ENCODE measurements at places on chromosomes 7 and 10. TPM values are rescaled to one million over a fixed set of nuclear protein-coding genes. Genes with fewer than 3 reads are reported as not detected.

Gene C10orf105
- total RNA-seq, result under 0.01 TPM

Gene SLC13A1
- total RNA-seq, result not detected

Gene HOGA1
- total RNA-seq, result 0.44 TPM

Gene GIMAP6
- not detected for total RNA-seq

Gene PCDH15
- total RNA-seq, result not detected

Gene C10orf53
- not detected for total RNA-seq

Gene DAGLB
- 15.3 TPM for total RNA-seq

Gene ZNF277
- total RNA-seq, result 22.0 TPM

Gene NEURL1
- 1.5 TPM for total RNA-seq

Gene VAX1
- not detected for total RNA-seq

Gene PNLIP
- total RNA-seq, result not detected

Gene BLNK
- total RNA-seq, result not detected

Gene HIPK2
- total RNA-seq, result 18.8 TPM

Gene CCDC146
- total RNA-seq, result 1.0 TPM

Gene FAM25A
- total RNA-seq, result not detected

Gene AKR1C3
- 4.4 TPM for total RNA-seq

Gene OGDHL
- 0.14 TPM for total RNA-seq

Gene OPN4
- total RNA-seq, result not detected

Gene HYAL4
- 1.3 TPM for total RNA-seq

Gene VWA2
- 0.43 TPM for total RNA-seq

Gene PARD3
- total RNA-seq, result 52.0 TPM

Gene CRHR2
- total RNA-seq, result not detected

Gene HSPA12A
- 12.9 TPM for total RNA-seq

Gene LRRC4
- under 0.01 TPM for total RNA-seq

Gene AP5Z1
- total RNA-seq, result 63.0 TPM

Gene ADAMTS14
- 2.2 TPM for total RNA-seq

Gene LRRC61
- 2.3 TPM for total RNA-seq

Gene AKR1C2
- total RNA-seq, result 6.3 TPM

Gene SPDYE1
- total RNA-seq, result not detected

Gene FKBP6
- not detected for total RNA-seq

Gene ZNF488
- not detected for total RNA-seq

Gene TMEM213
- total RNA-seq, result not detected

Gene ITIH5
- total RNA-seq, result under 0.01 TPM

Gene LFNG
- total RNA-seq, result 0.88 TPM

Gene MKX
- 0.14 TPM for total RNA-seq

Gene TBC1D12
- 9.8 TPM for total RNA-seq

Gene ECD
- 35.9 TPM for total RNA-seq

Gene CNNM1
- 1.6 TPM for total RNA-seq

Gene FAM241B
- not detected for total RNA-seq

Gene FOXI2
- not detected for total RNA-seq

Gene CRPPA
- 2.9 TPM for total RNA-seq

Gene GPR141
- total RNA-seq, result not detected

Gene LLCFC1
- total RNA-seq, result not detected

Gene PKD2L1
- not detected for total RNA-seq

Gene LIPA
- 36.7 TPM for total RNA-seq

Gene MGMT
- total RNA-seq, result 5.9 TPM

Gene AGMO
- 0.22 TPM for total RNA-seq

Gene SLC39A12
- not detected for total RNA-seq

Gene LRRC18
- not detected for total RNA-seq

Gene BEND7
- total RNA-seq, result 1.0 TPM

Gene GATA3
- 0.29 TPM for total RNA-seq

Gene PRPS1L1
- total RNA-seq, result not detected

Gene OPN1SW
- not detected for total RNA-seq

Gene GBX1
- total RNA-seq, result not detected

Gene CTAGE8
- total RNA-seq, result under 0.01 TPM

Gene GPRIN2
- not detected for total RNA-seq

Gene CYP3A7
- not detected for total RNA-seq
